ENCODE measurements at places on chromosomes 3 and 15.
A peak's percentile ranks its signal among the peaks of the same experiment; 100 is the strongest.

- peak; percentile 93 for DNase-seq
Measured at GRCh38 chr3:190424478-190425439, 24.9 kb downstream of the TMEM207 start.

DNA sequence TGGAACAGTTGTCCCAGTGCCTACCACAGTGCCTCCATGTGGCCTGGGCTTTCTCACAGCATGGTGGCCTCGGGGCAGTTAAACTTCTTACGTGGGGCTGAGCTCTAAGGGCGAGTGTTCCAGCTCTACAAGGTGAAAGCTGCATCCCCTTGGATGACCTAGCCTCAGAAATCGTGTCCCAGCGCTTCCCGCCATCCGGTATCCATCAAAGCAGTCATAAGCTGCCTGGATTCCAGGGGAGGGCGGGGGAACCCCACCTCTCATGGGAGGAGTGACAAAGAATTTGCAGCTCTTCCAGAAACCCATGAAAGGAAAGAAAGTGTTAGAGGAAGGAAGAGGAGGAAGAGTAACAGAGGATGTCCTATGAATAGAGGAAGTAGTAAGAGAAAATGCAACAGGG lies 45.8 kb upstream of the CCDC174 start:
- DNase-seq: no peak

- DNase-seq: no peak
Measured at GRCh38 chr3:121481106-121481880, 64.5 kb downstream of the POLQ start.

DNA sequence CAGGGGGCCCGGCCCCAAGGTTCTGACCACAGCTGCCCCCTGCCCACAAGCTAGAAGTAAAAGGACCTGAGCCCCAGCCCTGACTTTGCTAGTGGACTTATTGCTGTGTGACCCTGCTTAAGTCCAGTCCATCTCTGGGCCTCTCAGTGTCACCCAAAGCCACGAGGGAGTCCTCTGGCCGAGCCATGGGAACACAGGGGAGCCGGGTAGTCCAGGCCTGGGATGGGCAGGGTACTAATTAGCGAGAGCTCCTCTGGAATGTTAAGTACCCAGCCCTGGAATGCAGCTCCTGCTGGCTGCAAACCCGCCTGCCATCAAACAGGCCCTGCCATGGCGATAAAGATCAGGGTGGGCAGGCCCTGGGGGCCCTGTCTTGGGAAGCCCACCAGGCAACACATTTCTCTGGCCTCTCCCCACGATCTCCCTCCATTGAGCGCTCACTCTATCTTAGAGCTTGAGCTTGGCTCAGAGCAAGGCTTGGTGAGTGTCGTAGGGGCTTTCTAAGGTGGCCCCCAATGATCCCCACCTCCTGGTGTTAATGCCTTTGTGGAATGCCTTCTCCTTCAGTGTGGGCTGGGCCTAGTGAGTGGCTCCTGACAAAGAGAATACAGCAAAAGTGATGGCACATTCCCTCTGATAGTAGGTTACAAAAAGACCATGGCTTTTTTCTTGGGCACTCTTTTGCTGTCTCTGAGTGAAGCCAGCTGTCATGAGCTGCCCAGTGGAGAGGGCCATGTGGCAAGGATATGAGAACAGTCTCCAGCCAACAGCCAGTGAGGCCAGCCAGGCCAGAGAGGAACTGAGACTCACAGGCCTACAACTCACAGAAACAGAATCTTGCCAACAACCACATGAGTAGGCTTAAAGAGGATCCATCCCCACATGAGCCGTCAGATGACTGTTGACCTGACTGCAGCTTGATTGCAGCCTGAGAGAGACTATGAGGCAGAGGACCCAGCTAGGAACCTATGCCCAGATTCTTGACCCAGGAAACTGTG lies 133.1 kb downstream of the SMAD6 start:
- DNase-seq: no peak

GRCh38 chr3:36846406-36846805 lies 82.1 kb upstream of the DCLK3 start:
- DNase-seq: no peak

- DNase-seq: no peak
Measured at GRCh38 chr15:96362011-96362754, 31.7 kb downstream of the NR2F2 start.

DNA sequence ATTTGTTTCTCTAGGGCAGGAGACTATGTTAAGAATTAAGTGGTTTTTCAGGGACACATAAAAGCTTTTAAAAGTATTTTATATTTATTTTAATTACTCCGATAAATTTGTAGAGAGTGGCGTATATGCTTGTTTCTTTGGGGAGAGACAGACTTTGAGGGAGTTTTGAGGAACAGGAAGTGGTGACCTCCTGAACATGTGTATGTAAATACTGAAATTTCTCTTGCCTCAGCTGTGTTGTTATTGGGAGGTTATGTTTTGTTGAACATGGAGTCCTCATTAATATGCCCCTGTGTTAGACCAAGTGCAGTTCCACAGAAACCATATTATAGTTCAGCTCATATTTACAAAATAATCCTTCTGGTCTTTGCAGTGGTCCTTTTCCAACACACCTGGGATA lies 41.8 kb upstream of the UTS2B start:
- DNase-seq: no peak

- DNase-seq: no peak
Measured at GRCh38 chr3:143182866-143183664, 63.5 kb downstream of the CHST2 start.

Measured in Panc1 (cell line).